ENCODE measurements at places on chromosomes 3 and 15. TPM values are rescaled to one million over a fixed set of nuclear protein-coding genes. Genes with fewer than 3 reads are reported as not detected.

DNA sequence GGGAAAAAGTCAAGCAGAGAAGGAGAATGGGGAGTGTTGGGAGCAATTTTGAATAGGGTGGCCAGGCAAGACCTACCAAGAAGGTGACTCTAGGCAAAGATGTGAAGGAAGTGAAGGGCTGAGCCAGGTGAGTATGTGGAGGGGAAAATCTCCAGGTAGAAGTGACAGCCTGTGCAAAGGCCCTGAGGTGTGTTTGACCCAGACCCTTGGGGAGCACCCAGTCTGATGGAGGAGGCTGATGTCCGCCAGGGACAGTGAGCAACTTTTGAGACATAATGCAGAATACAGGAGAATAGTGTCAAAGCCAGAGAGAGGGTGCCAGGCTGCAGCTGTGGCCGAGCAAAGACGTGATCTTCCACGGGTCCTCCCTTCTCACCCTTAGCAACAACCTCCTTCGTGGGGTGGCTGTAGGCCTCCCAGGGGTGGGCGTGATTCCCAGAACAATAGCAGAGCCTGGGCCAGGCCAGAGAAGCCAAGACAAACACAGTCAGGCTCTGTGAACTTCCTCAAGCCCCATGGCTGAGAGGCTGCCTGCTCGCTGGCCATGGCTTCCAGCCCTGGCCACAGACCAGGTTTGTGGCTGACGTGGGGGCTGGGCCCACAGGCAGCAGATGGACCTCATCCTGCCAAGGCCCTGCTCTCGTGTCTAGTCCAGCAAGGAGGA lies 58.1 kb downstream of the SLC6A6 start:
- DNase-seq = no peak

- no peak for DNase-seq
These were observed 13.4 kb downstream of the RFTN1 start for GRCh38 chr3:16500093-16500492.

GRCh38 chr3:45441584-45442310 lies 53.4 kb downstream of the LARS2 start:
- no peak for DNase-seq

- no peak for DNase-seq
These were observed 160.1 kb upstream of the PLAAT1 start for GRCh38 chr3:193080821-193081365.

GRCh38 chr3:125310623-125311081 lies 64.5 kb downstream of the ZNF148 start:
- peak; percentile 44 for DNase-seq

- DNase-seq = peak; percentile 18
These were observed at the start of gene MYRIP for GRCh38 chr3:39809181-39809994. TSS of gene MYRIP (plus strand) at chr3:39809609. CDS start at chr3:39900817, 91,208 bp downstream.

DNA sequence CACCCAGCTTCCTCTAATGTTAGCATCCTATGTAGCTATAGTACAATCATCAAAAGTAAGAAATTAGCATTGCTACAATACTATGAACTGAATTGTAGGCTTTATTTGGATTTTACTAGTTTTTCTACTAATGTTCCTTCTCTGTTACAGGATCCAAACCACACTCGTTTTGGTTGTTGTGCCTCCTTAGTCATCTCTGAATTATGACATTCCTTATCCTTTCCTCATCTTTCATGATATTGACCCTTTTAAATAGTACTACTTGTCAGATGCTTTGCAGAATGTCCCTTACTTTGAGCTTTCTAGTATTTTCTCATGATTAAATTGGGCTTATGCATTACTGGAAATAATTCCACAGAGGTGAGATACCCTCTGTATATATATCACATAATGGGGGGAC lies 265.4 kb downstream of the VPS13C start:
- DNase-seq = no peak

GRCh38 chr3:69324362-69325025 lies 61.4 kb downstream of the FRMD4B start:
- peak; percentile 50 for DNase-seq

- no peak for DNase-seq
These were observed 13.1 kb downstream of the GABRR3 start for GRCh38 chr3:98021830-98022560.

- no peak for DNase-seq
These were observed 557.7 kb upstream of the SGO1 start for GRCh38 chr3:20743553-20744321.

DNA sequence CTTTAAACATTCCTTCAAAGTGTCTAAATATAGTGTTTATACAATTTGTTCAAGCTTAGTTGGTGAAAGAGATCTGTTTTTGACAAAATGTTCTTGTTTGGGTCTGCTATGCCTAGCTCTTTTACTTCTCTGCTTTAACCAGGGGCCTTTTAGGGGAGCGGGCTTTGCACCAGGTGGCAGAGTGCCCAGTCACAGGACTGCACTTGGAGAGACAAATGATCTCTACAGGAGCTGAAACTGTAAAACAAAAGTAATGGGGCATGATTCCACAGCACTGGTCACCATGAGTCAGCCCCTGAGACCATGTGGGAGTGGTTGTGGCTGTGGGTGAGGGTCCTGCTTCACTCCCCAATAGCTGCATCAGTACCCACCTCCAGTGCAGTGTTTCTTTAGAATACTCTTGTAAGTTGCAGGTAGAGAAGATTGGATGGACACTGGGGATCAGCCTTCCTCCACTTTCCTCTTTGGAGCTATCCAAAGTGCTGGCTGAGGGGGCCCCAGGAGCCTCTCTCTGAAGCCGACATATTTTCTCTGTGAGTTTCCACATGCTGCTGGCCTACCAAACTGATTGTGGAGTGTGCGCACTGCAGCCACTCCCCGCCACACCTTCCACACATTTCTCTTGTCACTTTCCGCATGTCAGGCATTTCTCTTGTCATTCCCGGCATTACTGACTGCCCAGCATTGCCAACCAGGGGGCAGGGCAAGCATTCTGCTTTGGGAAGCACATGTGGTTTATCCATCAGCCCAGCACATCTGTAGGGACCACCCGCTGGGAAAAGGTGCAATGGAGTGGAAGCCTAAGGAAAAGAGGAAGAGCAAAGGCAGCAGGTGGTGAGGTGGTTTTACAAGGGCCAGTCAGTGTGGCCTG lies 110.0 kb downstream of the EPHB1 start:
- no peak for DNase-seq

Gene FAM3D
- total RNA-seq = not detected

Gene IL17RE
- 0.34 TPM for total RNA-seq

Gene P2RY12
- total RNA-seq = 0.73 TPM

Gene TM4SF4
- not detected for total RNA-seq

Gene PPM1L
- total RNA-seq = 11.4 TPM
